ENCODE measurements at places on chromosomes 11 and 22. TPM values are rescaled to one million over a fixed set of nuclear protein-coding genes. Genes with fewer than 3 reads are reported as not detected.

GRCh38 chr22:49587987-49588386 lies 239.7 kb downstream of the BRD1 start:
- DNase-seq: no peak

GRCh38 chr11:34652191-34652973 lies 31.5 kb downstream of the EHF start:
- no peak for DNase-seq

- no peak for DNase-seq
Observed at GRCh38 chr11:28983780-28984179, 875.6 kb downstream of the METTL15 start.

DNA sequence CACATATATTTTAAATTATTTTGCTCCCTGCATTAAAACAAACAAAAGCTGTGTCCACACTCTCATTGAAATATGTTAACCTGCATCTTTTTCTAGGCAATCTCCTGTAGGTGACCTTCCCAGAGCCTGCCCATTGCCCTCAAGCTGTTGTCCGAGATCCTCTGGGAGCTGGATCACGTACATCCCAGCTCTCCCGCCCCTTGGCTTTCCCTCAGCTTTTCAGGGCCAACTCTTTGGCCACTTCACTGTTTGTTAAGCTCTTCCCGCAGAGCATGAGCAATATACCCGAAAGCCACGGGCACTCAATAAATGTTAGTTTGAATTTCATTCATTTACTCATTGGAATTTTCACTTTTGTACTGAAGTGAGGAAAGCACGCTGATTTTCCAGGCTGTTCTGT lies 32.2 kb downstream of the ELMOD1 start:
- no peak for DNase-seq

DNA sequence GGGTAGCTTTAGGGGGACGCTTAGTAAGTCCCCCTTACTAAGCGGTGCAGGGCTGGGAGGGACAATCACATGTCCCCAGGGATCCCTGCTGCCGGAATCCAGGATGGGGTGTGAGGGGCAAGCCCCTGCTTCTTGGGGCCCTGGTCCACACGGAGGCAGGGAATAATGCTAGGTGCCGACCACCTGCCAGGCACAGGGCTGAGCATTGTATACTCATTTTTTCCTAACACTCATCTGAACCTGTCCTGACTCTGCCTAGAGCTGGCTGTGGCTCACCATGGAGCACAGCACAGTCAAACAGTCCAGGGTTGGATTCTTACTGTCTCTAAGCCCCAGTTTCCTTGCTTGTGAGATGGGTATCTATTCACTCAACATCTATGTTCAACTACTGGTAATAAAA lies 1.4 kb upstream of the LTBP3 start:
- DNase-seq: no peak

GRCh38 chr22:48802576-48802975 lies 1025.1 kb downstream of the BRD1 start:
- DNase-seq: no peak

BEST1 gene
- total RNA-seq: 1.2 TPM

DNA sequence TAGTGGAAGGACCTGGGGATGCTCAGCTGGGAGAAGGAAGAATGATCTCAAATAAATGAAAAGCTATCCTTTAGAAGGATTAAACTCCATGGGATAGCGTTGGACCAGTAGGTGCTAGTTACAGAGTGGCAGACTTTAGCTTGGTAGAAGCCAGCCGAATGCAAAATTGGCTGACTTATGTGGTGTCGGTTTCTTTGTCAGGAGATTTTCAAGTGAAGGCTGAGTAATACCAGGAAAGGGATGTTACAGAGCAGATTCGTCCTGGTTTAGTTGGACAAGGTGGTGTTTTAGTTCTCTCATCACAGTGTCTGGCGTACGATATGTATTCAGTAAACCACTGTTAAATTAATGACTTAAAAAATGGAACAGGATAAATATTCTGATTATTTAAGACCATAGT lies 26.0 kb downstream of the FDX1 start:
- DNase-seq: no peak

LRRC75B gene
- 127 TPM for total RNA-seq

DNA sequence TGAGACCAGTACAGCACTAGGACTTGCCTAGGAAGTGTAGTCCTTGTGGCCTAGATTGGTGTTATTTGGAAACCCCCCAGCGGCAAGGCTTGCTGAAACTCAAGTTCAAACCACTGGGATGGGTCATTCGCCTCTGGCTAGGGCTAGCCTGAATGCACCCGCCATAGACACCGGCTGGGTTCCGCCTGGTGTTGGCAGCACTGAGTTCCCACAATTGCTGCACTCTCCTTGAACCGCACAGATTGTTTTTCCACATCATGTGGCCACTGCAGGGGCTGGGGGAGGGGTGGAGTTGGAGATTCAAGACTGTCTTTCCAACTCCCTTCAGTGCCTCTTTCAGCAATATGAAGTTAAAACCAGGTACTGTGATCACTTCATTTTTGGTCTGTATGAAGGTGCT lies 43.1 kb downstream of the CCDC73 start:
- no peak for DNase-seq

KIF18A gene
- total RNA-seq: 4.9 TPM

GRCh38 chr11:35096723-35097122 lies 42.2 kb upstream of the CD44 start:
- no peak for DNase-seq

DNA sequence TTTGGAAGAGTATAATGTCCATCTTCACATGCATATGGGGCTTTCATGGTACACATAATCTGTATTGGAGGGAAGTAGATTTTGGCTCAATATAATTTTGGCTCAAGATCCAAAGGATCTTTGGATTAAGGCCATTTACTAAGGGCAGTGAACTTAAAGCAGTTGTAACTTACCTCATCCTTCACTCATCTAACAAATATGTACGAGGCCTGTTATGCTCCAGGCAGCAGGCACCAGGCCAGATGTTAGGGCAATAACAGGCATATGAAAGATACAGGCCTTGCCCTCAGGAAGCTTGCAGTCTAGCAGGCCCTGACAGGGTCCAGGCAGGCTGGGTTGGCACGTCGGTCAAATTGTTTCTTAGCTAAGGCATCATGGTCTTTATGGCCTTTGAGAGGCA lies 44.6 kb downstream of the LIF start:
- DNase-seq: no peak

DNA sequence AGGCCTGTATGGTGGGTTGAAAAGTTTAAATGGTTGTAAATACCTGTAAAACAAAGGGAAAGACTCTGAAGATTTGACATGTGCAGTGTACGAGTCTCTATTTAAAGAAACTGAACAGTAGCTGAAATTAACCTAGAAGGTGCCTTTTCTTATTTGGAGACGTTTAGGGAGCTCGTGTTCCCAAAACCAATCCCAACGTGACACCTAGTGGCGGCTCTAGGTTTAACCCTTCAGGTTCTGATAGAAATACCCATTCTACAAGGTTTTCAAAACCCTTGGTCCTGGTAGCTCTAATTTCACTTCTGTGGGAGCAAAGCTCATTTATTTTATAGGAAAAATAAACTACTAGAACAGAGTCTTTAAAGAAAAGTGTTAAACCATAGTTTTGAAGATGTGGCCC lies 258.3 kb downstream of the LRRC4C start:
- no peak for DNase-seq

DNA sequence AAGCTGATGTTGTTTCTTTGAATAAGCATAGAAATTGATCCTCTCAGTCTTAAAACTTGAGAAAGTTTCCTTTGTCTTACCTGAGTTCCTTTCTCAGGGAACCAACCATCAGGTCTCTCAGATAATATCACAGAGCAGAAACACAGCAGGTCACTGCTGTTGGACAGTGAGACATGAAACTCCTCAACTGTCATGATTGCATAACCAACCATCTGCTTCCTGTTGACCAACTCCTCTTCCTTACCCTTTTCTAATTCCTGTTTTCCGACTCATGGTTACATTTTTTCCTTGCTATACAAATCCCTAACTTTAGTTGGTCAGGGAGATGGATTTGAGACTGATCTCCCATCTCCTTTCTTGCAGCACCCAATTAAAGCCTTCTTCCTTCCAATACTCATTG lies 845.3 kb downstream of the FAM181B start:
- DNase-seq: no peak

CHCHD10 gene
- 144 TPM for total RNA-seq

NEFH gene
- total RNA-seq: not detected

Data from Peyer's patch (tissue), 4 donors.